ENCODE measurements at places on chromosomes 1 and 21.

DNA sequence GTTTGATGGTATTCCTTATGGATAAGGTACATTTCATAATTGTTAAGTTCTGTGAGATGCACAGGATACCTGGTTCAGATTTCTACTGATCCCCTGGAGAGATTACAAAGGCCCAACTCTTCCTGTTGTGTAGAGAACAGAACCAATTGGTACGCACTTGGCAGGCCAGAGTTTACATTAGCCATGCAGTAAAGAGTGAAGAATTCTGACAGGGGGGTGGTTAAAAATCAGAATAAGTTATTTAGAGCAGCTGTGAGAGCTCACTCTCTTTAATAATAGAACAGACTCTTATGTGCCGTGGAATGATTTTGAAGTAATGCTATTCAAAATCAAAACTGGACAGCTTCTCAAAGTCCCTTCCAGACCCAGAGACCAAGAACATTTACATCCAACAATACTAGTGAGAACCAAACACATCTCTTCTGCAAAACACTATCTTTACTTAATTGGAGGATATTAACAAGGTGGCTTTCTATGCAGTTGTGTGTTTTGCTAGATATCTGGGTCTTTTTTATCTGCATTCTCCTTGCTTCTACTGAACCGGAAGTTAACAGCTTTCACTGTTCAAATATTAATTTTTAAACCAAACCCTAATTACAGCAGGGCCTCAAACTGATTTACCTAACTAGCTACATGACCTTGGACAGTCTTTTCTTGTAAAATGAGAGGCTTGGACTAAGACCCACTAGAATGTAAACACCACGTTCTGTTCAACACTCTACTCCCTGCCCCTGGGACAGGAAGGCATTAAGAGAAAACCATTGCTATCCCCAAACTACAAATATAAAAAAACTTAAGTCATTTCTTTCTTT, 4.0 kb downstream of the USP24 start:
- no peak for DNase-seq

DNA sequence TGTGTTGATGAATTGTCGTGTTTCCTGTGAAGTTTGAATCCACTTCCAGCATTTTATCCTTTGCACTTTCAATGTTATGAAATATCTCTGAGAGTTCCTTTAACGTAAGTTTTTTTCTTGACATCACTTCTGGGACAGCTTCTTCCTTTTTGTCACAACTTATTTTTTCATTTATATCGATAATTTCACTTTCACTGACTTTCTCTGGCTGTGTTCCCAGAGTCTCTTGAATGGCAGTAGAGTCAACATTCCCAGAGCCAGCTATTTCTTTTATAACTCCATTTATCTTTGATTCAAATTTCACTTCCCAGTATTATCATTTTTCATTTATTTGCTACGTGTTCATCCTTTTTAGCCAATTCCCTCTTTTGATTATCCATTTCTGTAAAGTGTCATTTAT, 256.5 kb downstream of the PAPPA2 start:
- no peak for DNase-seq

- DNase-seq = no peak
These were observed 8.3 kb upstream of the ETS2 start for GRCh38 chr21:38797470-38797869.

DNA sequence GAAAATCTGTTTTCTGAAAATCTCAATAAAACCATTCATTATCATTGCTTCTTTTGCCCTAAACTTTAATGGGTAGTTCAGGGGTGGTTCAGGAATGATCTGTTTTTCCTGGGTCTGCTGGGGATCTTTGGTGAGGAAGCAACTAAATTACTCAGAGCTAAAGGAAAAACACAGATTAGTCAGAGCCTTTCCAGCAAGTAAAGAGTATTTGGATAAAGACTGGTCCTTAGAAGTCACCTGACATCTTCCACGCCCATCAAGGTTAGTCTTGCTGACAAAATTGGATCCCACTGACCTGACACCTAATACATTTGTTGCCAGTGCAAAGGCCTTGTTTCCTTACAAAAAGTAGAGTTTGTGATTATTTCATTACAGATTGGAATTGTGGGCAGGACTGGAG, 24.2 kb downstream of the HSPA13 start:
- no peak for DNase-seq

DNA sequence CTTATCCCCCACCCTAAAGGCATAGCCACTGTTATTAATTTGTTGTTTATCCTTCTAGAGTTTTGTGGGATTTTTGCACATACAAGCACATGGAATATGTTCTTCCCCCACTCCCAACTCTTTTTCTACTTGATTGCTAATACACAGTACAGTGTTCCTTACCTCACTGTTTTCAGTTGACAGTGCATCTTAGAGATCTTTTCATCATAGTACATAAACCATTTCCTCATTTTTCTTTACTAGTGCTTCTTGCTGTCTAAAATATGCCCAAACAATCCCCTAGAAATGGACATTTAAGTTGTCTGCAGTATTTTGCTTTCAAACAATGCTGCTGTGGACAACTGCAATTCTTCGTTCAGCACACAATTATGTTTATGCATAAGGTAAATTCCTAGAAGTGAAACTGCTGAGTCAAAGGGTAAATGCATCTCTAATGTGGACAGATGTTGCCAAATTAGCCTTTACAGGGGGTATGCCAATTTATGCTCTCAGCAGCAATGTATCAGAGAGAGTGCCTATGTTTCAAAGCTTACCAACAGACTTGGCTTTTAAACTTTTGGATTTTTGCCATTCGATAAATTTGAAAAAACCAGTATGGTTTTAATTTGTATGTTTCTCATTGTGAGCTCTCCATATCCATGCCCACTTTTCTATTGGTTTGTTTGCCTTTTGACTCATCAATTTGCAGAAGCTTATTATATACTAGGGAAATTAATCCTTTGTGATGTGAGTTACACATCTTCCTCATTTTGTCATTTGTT, 132.6 kb downstream of the MRPS6 start:
- no peak for DNase-seq

GRCh38 chr1:112244131-112244530, 151.9 kb upstream of the CTTNBP2NL start:
- DNase-seq = no peak
